ENCODE measurements at places on chromosomes 13 and 19.

DNA sequence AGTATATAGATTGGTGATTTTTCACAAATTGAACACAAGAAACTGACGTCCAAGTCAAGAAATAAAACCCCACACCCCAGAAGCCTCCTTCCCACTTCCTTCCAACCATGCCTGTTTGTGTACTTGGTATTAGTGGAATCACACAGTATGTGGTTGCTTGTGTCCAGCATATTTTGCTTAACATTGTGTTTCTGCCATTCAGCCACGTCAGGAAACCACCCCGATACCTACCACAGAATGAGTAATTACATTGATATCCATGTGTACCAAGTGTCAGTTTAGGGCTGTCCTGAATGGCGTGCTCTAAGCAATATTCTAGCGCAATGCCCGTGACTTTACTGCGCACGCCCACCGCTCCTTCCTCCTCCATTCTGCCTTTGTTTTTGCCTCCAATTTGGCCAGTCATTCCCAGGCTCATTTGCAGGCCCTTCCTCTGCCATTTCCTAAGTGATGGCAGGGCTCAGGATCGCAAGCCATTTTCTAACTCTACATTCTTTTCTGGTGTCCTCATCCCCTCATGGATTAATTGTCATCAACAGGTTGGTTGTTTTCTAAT lies 25.9 kb upstream of the MPHOSPH8 start:
- no peak for DNase-seq

DNA sequence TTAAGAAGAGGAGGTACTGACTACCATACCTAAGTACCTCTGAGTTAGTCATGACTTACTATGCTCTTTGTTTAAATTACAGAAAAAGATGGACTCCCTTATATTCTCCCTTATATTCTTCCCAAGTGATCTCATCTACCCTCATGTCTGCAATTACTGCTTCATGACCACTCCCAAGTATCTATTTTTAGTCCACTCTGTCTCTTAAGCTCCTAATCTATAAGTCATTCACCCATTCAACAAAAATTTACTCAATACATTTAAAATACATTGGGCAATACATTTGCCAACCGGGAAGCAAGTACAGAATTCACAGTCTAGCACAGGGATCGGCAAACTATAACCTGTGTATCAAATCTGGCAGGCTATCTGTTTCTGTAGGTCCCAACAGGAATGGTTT lies 42.6 kb downstream of the KPNA3 start:
- DNase-seq: no peak

DNA sequence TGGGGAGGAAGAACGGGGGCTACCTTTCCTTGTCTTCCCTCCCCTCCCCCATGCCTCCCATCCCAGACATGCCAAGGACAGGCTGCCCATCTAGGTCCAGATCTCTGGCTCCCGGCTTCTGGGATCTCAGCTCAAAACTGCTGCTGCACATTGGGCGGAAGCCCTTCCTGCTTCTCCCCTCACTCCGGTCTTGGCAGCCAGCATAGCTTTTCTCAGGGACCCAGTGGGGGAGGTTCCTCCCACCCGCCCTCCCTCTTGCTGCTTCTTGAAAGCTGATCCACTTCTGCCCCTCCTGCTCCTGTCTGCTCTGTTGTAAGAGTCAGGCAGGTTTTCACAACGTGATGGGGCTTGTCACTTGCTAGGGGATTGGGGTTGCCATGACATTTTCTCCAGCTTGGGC lies 21.7 kb upstream of the RNF17 start:
- DNase-seq: no peak

GRCh38 chr19:5665781-5666513 lies 14.4 kb downstream of the MICOS13 start:
- DNase-seq: no peak

GRCh38 chr19:49854378-49855263 lies 3.7 kb downstream of the PTOV1 start:
- no peak for DNase-seq

DNA sequence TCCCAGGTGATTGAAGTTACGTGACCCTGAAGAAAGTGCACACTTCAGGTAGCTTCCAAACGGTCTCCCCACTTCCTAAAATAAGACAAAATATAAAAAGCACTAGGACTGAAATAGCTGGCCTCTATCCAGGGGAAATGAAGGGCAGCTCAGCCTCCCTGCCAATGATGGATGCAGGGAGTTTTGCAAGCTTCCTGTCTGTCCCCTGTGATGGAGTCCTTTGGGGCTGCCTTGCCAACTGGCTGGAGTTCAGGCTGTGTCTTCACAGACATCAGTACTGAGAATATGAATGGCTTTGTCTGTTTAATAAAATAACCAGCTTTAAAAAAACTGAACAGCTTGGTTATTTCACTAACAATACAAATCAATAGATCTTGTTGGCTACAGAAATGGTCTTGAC lies 101.4 kb upstream of the GPR12 start:
- no peak for DNase-seq

- DNase-seq: no peak
These were observed 41.1 kb upstream of the MAP3K10 start for GRCh38 chr19:40150170-40150569.

DNA sequence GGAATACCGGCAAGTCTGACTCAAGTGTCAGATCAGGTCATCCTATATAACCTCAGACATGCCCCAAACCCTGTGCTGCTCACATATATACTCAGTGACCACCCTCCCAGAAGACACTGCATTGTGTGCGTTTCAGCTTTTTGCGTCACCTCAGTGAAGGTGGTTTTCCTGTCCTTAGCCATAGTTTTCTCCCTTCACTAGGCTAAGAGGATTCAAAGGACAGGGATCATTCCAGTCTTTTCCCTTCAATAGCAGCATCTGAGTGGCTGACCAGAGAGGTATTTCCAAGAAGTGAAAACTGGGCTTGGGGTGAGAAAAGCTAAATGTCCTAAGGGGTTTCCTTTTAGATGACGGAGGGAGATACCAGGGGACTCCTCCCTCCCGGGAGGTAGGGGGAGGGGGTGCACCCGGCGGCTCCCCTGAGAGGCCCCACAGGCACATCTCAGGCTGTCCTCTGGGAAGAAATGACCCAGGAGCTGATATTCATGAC lies 12.7 kb upstream of the OR10H1 start:
- DNase-seq: no peak

GRCh38 chr13:27483421-27483820 lies 33.1 kb upstream of the MTIF3 start:
- DNase-seq: no peak

- no peak for DNase-seq
These were observed 261.5 kb upstream of the STARD13 start for GRCh38 chr13:33547035-33547434.

DNA sequence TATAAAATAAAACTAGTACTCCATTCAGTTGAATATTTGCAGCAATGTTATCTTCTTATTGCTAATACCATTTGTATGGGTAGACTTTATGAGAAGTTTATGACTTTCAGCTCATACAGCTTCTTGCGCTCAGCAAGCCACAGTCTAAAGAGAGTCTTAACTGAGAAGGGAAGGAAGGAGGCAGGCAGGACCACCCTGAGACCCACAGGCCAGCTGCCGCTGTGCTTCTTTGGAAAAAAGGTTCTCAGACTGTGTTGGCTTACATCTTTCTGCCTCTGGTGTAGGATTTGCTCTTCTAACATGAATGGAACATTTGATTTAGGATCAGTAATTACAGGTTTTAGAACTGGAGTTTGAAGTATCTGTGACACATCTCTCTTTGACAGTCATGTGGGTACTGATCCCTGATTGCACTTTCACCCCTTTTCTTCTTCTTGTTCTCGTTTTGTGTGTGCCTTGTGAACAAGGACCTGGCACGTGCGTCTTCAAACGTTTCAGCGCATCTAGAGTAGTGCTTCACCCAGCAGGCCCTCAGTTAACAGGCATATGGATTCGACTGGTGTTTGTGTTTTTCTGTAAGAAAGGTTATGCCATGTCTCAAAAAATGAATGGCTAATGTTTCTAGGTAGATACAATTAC lies 7.1 kb upstream of the GPR18 start:
- DNase-seq: no peak

GRCh38 chr13:40447857-40448256 lies 218.6 kb downstream of the FOXO1 start:
- no peak for DNase-seq

DNA sequence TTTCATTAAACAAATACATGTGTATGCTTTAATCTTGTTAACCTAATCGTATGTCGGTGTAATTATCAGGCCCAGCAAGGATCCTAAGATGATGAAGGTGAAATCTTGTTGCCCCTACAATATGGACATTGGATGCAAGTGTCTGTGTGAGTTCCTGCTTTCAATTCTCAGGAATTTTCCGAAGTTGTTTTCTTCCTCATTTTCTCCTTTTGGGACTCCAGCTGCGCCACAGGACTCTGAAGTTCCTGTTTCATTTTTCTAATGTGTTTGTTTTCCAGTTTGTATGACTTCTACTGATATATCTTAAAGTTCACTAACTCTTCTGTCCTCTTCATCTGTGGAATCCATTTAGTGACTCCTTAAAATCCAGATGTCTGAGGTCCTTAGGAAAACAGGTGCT lies 11.9 kb upstream of the OR7D2 start:
- DNase-seq: no peak

- no peak for DNase-seq
These were observed 203.4 kb upstream of the ZNF536 start for GRCh38 chr19:30168760-30169159.

DNA sequence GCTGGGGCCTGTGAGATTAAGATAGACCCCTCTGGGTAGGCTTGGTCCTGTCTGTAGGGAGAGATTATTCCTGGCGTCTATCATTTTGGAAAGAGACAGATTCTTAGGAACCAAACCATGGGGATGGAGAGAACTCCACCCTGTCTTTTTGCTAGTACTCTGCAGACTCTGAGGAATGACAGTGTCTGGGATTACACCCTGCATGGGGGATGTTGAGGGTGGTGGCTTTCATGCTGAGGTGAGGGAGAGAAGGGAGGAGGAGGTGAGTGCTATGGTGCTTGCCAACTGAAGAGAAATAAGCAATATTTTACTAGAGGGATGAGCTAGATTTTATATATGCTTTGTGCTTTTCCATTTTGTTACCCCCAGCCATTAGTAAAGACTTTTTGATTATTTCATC lies 74.5 kb upstream of the PCDH8 start:
- no peak for DNase-seq

GRCh38 chr19:48319647-48320541 lies 5.5 kb upstream of the EMP3 start:
- no peak for DNase-seq

- no peak for DNase-seq
These were observed 485.5 kb upstream of the KLHL1 start for GRCh38 chr13:70593716-70594115.

DNA sequence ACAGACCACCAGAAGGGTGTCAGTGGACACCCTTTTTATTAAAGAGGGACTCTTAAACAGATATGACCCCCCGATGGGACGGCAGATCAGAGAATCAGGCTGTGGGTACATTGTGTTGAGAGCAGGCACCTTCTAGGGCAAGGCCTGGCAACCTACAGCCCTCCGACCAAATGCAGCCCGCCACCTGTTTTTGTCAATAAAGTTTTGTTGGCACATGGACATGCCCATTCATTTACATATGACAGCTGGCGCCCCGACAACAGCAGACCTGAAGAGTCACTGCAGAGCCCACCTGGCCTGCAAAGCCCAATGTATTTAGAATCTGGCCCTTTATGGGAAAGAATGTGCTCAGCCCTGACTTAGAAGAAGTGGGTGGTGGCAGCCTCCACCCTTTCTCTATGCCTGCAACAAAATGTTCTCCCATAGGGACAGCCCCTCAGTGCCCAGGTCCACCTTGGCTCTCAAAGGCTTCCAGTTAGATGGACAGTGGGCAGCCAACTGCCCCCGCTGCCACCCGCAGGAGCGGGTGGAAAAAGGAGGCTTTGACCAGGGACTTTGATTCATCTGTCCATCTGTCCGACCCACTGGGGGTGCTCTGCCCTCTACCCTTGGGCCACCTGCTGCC lies 184.9 kb downstream of the PTPRS start:
- DNase-seq: no peak

GRCh38 chr13:79646880-79647279 lies 165.9 kb downstream of the NDFIP2 start:
- no peak for DNase-seq

- DNase-seq: no peak
These were observed 120.3 kb downstream of the ZDHHC20 start for GRCh38 chr13:21338639-21339278.

DNA sequence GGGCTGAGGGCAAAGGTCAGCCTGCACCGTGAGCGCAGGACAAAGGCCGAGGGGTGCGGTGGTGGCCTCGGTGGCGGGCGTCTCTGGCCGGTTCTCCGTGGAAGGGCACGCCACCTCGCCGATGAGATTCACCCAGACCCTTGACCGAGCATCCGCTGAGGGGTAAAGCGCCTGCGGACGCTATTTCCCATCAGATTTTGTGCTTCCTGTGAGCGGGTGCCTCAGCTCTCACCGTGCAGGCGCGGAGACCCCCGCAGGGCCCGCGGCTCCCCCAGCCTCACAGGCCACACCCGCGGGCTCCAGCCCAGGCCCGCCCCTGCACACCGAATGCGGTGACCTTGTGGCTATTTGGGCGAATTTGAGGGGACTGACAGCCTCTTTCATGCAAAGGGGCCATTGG lies 348.0 kb downstream of the TEX29 start:
- DNase-seq: no peak

GRCh38 chr13:31052478-31052877 lies 109.2 kb downstream of the HSPH1 start:
- no peak for DNase-seq

DNA sequence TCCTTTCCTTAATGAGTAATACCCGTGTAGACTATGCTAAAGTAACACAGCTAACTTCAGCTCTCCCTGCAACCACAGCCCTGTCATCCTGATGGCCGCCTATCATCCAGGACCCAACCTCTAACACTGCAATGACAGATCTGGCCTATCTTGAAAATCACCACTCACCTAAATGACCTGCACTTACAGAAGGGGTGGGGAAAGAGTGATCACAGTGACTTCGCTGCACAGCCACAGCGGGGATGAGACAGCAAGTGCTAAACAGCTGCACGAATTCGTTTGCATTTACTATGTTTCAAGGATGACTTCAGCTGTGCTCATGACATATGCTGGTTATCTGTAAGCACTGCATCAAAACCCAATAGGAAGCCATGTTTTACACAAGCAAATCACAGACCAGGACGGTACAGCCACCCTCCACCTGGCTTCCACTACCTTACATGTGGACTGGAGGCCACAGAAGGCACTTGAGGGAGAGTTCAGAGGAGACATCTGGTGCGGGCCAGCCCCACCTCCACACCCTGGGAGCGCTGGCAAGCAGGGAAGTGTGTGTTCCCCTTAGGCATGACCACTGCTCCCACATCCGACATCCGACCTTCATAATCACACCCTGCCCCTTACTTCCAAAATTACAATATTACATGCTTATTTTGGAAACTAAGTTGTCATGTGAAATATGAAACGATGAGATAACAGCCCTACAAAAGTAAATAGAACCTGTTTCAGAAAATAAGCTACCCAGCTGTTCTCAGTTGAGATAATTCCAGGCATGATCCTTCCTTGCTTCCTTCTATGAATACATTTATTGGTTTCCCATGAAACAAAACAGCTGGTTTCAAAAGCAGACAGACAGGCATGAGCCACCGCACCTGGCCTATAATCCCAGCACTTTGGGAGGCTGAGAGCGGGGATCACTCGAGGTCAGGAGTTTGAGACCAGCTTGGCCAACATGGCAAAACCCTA lies 95.7 kb downstream of the STK24 start:
- no peak for DNase-seq

- DNase-seq: no peak
These were observed 10.2 kb upstream of the CBLC start for GRCh38 chr19:44767295-44768180.

- DNase-seq: no peak
These were observed 192.0 kb downstream of the LHFPL6 start for GRCh38 chr13:39410964-39411363.

GRCh38 chr19:10467104-10467706 lies 36.0 kb downstream of the KEAP1 start:
- no peak for DNase-seq
